ENCODE measurements at places on chromosomes 1 and 21.

GRCh38 chr1:4128616-4129015 is 228.5 kb upstream of the C1orf174 start:
- DNase-seq: no peak

DNA sequence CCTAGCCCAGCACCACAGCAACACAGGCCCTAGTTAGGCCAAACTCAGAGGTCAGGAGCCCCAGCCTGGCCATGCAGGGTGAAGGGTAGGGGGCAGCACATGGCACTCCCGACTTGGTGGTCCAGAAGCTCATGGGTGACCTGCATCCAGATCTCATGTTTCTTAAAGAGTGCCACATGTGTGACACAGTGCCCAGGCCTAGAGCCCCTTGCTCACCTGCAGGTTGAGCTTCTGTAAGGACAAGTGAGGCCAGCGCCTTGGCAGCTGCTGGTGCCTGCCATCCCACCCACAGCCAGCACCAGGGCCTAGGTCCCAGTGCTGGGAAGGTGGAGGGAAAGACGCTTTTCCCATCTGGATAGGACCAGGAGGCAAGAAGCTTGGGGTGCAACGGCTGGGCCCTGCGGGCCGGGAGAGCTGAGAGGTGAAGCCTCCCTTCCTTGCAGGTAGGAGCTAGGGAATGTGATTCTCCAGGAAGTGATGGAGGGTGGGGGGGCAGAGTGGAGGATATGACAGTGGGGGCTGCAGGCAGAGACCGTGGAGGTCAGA is 6.5 kb downstream of the SHISA4 start:
- no peak for DNase-seq

GRCh38 chr1:45531873-45532272 is 10.2 kb upstream of the PRDX1 start:
- DNase-seq: no peak

GRCh38 chr1:214186103-214186824 is 94.7 kb upstream of the SMYD2 start:
- no peak for DNase-seq

DNA sequence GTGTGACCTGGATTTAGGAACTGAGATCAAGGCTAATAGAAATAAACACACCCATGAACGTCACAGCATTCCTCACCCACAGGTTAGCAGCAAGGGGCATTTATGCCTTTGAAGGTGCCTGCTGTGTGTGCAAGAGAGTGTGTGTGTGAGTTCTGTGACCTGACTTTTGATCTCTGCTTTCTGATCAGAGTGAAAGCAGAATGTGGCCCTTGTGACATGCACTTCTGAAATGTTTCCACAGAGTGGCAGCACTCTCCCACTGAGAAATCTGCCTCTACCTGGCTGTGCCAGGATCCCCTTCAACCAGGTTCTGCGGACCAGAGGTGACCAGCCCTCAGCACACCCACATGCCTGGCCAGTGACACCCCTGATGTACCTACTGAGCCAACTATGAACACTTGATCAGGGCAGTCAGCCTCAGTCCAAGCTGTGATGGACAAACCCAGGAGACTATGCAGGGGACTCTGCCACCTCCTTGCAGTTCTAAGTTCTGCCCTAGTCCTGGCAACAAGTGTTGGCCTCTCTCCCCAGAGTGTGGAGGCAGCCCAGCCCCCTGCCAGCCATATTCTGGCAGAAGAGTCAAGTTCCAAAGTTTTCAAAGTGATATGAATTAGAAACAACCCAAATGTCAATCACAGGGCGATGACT is 41.0 kb downstream of the RXRG start:
- peak; percentile 32 for DNase-seq

- DNase-seq: peak; percentile 18
Measured at GRCh38 chr1:48572646-48573258, 100.7 kb upstream of the SPATA6 start.

GRCh38 chr1:232162001-232162400 is 467.9 kb downstream of the SIPA1L2 start:
- no peak for DNase-seq

- DNase-seq: no peak
Measured at GRCh38 chr1:53519421-53519820, 60.2 kb downstream of the DMRTB1 start.

DNA sequence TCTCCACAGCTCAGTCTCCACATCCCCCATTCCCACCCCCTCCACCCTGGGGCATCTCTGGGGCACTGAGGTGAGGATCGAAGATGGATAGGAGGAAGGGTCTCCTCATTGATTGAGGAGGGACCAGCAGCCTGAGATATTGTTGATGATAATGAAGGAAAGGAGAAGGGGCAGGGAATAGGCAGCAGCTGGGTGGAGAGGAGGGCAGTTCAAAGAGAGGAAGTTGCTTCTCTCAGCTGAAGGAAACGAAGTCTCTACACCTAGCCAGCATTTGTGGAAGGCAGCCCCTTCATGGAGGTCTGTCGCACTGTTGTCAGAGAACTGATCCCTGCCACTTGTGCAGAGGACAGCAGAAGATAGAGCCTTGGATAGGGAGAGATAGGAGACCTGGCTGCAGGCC is 5.7 kb downstream of the KNCN start:
- DNase-seq: no peak

GRCh38 chr1:215748431-215748830 is 181.3 kb downstream of the KCTD3 start:
- no peak for DNase-seq

DNA sequence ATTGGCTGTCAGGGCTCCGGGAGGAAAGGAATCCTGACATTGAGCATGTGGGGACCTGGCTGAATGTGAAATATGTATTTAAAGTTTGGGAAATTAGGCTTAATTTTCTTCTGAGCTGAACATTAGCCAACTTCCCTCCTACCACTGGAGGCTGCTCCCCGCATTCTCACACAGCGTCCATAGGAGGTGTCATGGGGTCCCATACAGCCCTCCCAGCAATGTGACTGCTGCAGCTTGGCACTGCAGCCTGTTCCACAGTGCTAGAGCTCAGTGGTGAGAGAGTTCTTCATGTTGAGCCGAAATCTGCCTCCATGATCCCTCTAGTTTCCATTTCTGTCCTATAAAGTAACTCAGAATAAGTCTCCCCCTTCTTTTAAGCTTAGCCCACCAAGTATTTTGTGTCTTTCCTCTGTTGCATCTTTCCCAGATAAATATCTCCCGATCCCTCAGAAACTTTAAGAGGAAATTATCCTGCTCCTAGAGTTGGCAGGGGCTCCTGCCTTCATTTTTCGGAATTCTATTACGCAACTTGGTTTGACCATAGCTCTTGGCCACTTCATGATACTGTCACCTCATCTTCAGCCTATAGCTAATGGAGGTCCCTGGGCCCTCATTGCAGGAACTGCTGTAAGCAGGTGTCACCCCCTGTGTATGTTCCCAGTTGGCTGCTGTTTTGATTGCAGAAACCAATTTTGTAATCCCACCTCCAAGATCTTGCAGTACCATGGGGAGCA is 2.0 kb downstream of the FCRL6 start:
- DNase-seq: no peak

DNA sequence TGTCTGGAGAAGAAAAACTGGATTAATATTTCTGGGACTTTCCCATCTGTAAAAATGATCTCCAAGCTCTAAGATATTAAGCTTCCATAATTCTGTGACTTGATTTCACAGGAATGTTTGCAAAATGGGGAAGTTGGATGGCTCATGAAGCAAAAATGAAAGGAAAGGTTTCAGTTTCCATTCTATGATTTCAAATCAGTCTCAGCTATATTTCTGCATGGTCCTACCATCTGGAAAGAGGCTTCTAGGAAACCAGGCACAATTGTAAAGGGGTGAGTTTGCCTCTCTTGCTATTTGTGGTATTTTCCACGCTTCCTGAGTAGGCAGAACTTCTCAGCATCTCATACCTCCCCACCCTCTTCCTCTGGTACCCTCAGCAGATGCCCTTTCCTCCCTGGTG is 22.4 kb upstream of the ACTN2 start:
- no peak for DNase-seq
